ENCODE measurements at places on chromosomes 4 and X.

GRCh38 chr4:154927126-154927680, 146.1 kb downstream of the RBM46 start:
- DNase-seq, result no peak

DNA sequence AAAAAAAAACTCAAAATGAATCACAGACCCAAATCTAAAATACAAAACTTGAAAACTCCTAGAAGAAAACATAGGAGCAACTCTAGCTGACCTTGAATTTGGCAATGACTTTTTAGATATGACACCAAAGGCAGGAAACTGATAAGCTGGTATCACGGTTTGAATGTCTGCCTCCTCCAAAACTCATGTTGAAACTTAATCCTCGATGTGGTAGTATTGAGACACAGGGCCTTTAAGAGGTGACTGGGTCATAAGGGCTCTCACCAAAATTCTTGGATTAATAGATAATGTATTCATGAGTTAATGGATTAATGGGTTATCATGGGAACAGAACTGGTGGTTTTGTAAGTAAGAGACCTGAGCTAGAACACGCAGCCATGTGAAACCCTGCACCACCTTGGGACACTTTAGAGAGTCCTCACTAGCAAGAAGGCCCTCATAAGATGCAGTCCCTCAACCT, 40.5 kb downstream of the FRYL start:
- DNase-seq, result peak; percentile 67

GRCh38 chrX:21989384-21989783, 42.7 kb upstream of the PHEX start:
- DNase-seq, result peak; percentile 39

DNA sequence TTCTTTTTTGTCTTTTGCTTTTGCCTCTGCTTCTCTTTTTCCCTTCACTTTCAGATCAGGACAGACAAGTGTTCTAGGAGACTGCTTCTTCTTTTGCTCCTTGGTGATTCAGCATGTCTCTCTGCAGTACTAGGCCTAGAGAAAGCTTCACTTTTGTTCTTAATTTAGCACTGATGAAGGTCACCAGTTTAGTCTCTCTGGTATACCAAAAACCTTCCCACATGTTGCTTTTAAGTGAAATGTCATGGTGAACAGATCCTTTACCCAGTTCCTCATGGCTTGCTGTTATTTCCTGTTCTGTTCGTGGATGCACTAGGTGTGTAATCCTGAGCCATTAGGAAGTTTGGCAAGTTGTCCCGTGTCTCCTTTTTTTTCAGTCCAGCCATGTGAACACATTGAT, 53.3 kb downstream of the NBDY start:
- no peak for DNase-seq

Measured in activated CD4-positive, alpha-beta T cell treated with anti-CD3 and anti-CD28 coated beads, Interleukin-2, amount 50 U/mL, for 16 hours (primary cell).